ENCODE measurements at places on chromosomes 2 and 18.

GRCh38 chr2:200367155-200367554, 60.7 kb downstream of the SPATS2L start:
- no peak for DNase-seq

DNA sequence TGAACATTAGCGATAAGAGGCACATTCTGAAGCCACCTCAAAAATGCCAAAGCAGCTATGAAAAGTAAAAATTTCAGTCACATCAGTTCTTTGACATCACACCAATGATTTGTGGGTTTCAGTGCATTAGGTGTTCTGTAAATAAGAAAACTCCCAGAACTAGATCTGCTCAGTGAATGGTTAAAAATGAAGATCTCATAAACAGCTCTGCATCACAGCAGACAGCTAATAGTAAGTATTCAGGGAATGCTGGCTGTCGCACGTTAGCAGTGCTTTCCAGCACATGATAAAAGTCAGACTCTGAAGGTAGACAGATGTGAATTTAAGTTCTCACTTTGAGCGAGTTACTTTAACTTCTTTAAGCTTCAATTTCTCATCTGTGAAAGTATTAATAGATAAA, 154.9 kb downstream of the SATB2 start:
- DNase-seq = no peak

GRCh38 chr2:26582890-26583289, 58.3 kb downstream of the CIB4 start:
- DNase-seq = no peak

DNA sequence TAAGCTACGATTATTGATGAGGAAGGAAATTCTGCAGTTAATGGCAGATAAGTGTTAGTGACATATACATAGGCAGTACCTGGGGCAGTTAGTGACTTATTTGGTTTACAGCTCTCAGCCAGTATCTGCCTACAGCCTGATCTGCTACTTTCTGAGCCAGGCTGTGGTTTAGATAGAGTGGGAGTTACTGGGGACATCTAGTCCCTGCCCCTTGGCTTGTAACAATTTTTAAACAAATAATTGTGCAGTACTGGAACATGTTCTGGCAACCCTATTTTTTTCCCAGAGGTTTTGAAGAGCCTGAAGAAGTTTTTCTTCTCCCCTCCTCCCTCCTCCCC, 2.3 kb downstream of the KIF5C start:
- DNase-seq = no peak

DNA sequence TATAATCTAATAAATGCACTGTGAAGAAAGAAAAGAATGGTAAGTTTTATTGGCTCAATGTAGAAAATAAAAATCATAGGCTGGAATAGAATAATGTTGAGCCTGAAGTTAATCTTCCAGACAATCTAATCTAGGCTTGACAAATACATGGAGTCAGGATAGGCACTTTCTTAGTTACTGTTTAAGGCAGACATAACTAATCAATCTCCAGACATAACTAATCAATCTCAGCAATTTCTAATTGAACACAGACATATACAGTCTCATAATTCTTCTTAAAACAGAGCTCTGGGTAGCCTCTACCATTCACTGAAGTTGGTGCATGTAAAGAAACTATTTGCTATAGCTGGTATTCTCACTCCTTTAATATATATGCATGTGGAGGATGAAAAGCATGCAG, 150.1 kb upstream of the CTAGE1 start:
- DNase-seq = no peak

All from activated T-cell treated with anti-CD3 and anti-CD28 coated beads for 48 hours (primary cell).